Esophagus muscularis mucosa (tissue), 4 donors: ENCODE measurements at places on chromosomes 6 and 20. TPM values are rescaled to one million over a fixed set of nuclear protein-coding genes. Genes with fewer than 3 reads are reported as not detected.

DNA sequence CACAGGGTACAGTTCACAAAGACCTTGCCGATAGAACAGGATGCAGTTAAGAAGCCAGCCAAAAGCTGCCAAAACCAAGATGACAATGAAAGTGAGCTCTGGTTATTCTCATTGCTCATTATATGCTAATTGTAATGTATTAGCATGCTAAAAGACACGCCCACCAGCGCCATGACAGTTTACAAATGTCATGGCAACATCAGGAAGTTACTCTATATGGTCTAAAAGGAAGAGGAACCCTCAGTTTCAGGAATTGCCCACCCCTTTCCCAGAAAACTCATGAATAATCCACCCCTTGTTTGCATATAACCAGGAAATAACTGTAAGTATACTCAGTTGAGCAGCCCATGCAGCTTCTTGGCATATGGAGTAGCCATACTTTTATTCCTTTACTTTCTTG is 748.7 kb downstream of the QKI start:
- H3K27me3 ChIP-seq: no peaks in the 10 kb centered on the region
- no peak for DNase-seq
- no peak overlapping the region for H3K4me3 ChIP-seq
- H3K4me1 ChIP-seq: no peaks in the 10 kb centered on the region
- H3K36me3 ChIP-seq: no peaks in the 10 kb centered on the region

DNA sequence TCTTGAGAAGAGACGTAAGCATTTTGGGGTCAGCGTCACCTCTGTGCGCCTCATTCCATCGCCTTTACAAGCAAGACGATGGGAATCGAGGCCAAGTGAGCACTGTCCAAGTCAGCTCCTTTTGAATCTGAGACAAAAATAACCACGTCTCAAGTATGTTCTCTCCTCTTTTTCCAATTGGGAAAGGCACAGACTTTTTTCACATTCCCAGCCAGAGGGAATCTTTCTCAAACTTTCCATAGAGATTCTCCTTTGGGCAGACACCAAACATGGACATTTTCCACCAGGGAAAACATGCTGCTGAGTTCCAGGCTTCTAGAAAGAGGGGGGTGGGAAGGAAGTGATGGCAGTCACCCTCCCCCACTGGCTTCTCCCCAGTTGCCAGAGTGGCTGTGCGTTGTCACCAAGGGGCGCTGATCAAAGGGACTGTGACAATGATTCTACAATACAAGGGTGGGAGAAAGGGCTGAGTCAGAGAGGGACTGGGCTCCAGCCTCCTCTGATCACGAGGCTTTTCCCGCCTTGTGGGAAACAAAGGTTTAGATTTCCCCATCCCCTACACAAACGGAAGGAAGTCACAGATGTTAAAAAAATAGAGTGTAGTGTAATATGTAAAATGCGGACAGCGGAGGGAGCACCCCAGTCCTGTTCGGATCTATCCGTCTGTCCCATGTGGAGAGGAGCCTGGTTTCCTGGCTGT is 281.9 kb upstream of the RNF24 start:
- H3K4me3 ChIP-seq: no peak overlapping the region
- peak overlapping the region; percentile 11 for H3K27ac ChIP-seq
- no peaks in the 10 kb centered on the region for H3K36me3 ChIP-seq
- H3K4me1 ChIP-seq: no peaks in the 10 kb centered on the region

- DNase-seq: no peak
- H3K4me1 ChIP-seq: peaks cover 14% of the 10 kb centered on the region
- no peaks in the 10 kb centered on the region for H3K27me3 ChIP-seq
- no peak overlapping the region for H3K27ac ChIP-seq
- H3K4me3 ChIP-seq: no peak overlapping the region
Measured at GRCh38 chr6:116381000-116381399, 10.3 kb downstream of the DSE start.

Gene NOTCH4
- 19.9 TPM for total RNA-seq

- peak overlapping the region; percentile 72 for H3K27ac ChIP-seq
- no peaks in the 10 kb centered on the region for H3K27me3 ChIP-seq
- no peaks in the 10 kb centered on the region for H3K36me3 ChIP-seq
- H3K4me3 ChIP-seq: no peak overlapping the region
Measured at GRCh38 chr6:13421425-13422059, 65.9 kb downstream of the GFOD1 start.

GRCh38 chr6:9205645-9206044 is 770.3 kb upstream of the SLC35B3 start:
- H3K36me3 ChIP-seq: no peaks in the 10 kb centered on the region
- H3K27ac ChIP-seq: no peak overlapping the region
- no peak overlapping the region for H3K4me3 ChIP-seq
- no peak for DNase-seq
- H3K4me1 ChIP-seq: no peaks in the 10 kb centered on the region

DNA sequence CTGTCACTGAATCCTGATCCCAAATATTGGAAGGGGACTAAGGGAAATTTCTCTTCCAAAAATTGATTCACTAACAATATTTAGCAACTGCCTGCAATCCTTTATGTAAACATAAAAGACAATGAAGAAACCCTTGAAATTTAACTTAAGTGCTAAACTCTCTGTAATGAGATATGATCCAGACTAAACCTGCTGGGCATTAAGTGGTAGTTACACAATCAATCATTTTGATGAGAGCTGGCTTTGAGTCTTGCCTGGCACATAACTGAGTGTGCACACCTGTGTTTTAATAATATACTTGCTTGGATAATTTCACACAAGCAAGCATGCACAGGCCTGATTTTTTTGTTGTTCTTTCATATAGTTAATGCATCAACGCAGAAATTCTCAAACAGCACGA is 9.8 kb upstream of the ZFP64 start:
- no peaks in the 10 kb centered on the region for H3K27me3 ChIP-seq
- DNase-seq: no peak
- no peaks in the 10 kb centered on the region for H3K4me1 ChIP-seq
- no peak overlapping the region for H3K4me3 ChIP-seq
- no peak overlapping the region for H3K27ac ChIP-seq

DNA sequence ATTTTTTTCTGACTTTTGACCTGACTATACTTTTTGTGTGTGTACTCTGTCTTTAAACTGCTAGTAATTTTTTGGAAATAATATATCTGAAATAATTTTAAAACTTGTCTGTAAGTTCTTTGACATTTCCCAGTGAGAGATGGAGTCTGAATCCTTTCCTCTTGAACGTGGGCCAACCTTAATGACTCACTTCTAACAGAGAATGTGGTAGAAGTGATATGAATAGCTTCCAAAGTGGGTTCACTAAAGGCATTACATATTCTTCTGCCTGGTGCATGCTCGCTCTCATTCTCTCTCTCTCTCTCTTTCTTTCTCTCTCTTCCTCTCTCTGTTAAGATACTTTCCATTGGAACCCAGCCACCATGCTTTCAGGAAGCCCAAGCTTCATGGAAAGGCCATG is 108.7 kb upstream of the FERMT1 start:
- no peaks in the 10 kb centered on the region for H3K4me1 ChIP-seq

Gene TRAPPC3L
- 0.42 TPM for total RNA-seq

Gene ULBP3
- total RNA-seq: 0.86 TPM

DNA sequence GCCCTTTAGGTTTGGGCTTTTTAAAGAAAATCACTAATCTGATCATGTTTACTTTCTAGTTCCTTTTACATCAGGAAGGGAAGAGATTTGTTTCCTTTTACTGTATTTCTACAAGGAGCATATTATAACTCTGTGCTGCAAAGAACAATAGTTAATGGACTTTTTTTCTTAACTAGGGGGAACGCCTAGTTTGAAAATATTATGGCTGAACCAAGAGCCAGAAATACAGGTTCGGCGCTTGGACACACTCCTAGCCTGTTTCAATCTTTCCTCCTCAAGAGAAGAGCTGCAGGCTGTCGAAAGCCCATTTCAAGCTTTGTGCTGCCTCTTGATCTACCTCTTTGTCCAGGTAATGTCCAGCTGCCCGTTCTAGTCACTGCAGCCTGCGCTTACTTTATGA is 41.4 kb downstream of the FAM120B start:
- H3K4me1 ChIP-seq: peaks cover 16% of the 10 kb centered on the region
- DNase-seq: no peak
- no peak overlapping the region for H3K4me3 ChIP-seq

DNA sequence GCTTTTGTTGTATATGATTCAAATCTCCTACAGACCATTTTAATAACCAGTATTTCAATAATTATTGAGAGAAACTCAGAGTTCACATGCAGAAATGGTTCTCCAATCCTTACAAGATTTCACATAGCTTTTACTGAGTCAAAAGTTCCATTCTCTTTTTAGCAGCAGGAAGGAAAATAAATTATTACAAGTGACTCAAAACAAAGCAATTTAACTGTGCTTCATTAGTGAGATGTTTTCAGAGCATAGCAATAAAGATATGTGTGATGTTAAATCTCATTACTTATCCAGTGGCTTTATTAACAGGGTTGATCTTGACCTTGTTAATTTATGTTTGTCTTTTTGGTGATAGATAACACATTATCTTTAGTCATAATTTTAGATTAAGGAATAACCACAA is 22.0 kb downstream of the KIF13A start:
- H3K27ac ChIP-seq: peak overlapping the region; percentile 74
- H3K27me3 ChIP-seq: no peaks in the 10 kb centered on the region
- DNase-seq: no peak
- H3K4me3 ChIP-seq: no peak overlapping the region
- no peaks in the 10 kb centered on the region for H3K36me3 ChIP-seq

Gene OPRL1
- 0.83 TPM for total RNA-seq

GRCh38 chr6:34227761-34228421 is 8.8 kb upstream of the HMGA1 start:
- no peak for DNase-seq
- H3K4me3 ChIP-seq: no peak overlapping the region
- H3K4me1 ChIP-seq: peaks cover 18% of the 10 kb centered on the region
- no peaks in the 10 kb centered on the region for H3K36me3 ChIP-seq
- no peaks in the 10 kb centered on the region for H3K27me3 ChIP-seq

Gene TTK
- not detected for total RNA-seq

Gene TMEM170B
- 7.0 TPM for total RNA-seq
